Suppressor macrophage (primary cell): ENCODE measurements at places on chromosomes 16 and 17.

- DNase-seq = peak; percentile 55
Measured at GRCh38 chr17:20032636-20033035, 23.5 kb downstream of the SPECC1 start.

- DNase-seq = peak; percentile 86
Measured at GRCh38 chr16:50611332-50611934, 63.2 kb downstream of the NKD1 start.

DNA sequence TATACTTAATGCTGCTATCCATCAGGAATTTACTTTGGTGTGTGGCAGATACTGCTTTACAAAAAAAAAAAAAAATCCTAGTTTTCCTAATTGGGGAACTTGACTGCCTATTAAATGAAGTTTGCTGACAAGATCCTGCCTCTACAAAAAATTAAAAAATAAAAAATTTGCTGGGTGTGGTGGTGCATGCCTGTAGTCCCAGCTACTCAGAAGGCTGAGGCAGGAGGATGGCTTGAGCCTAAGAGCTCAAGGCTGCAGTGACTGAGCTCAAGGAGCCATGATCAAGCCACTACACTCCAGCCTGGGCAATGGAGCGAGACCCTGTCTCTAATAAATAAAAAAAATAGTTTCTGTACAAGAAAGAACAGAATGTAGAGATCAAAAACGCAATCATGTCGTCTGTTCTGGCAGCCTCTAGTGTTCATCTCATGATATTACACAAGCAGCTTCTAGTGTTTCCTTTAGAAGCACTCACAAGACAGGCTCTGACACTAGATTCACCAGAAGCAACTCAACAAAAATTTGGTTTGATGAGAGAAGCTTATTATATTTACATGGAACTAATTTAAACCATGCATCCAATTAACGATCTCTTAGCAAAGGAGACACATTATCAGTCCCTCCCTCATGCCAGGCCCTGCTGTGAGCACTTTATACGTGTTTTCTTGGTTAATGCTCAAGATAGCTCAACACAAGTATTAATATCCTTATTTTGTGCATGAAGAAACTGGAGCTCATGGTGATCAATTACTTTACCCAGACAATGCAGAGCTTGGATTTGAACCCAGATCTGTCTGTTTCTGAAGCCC is 6.8 kb upstream of the KRTAP17-1 start:
- DNase-seq = peak; percentile 27

DNA sequence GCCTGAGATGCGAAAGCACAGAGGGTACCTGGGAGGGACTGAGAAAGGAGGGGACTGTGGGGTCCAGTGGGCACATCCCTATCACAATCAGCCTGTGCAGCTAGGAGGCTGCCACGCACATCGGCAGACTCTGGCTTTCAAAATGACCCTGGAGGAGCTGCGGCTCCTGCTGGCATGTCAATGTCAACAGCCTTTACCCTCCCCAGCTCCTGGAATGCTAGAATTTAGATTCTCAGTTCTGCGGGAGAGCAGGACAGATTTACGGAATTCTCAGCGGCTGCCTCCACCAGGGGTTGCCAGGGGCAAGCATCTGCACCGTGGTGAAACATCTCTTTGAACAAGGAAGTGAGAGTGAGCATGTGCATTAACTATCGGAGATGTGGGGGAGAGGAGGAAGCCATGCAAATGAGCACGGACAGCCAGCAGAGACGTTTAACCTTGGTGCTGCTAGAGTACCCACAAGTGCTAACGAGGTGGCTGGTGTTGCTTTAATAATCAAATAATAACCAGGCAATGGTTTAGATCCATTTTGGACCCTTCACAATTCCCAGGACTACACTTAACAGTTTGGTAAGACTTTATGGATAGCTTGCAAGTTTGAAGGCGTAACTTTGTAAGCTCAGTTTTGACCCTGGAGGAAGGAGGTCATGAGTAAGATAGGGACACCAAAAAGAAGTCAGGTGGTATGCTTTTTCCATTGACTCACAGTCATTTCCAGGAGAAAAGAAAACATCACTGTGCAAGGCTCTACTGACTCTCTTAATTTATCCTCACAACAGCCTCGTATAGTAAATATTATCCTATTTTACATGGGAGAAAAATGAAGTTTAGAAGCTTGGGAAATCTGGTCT is 54.1 kb downstream of the XYLT1 start:
- peak; percentile 92 for DNase-seq

DNA sequence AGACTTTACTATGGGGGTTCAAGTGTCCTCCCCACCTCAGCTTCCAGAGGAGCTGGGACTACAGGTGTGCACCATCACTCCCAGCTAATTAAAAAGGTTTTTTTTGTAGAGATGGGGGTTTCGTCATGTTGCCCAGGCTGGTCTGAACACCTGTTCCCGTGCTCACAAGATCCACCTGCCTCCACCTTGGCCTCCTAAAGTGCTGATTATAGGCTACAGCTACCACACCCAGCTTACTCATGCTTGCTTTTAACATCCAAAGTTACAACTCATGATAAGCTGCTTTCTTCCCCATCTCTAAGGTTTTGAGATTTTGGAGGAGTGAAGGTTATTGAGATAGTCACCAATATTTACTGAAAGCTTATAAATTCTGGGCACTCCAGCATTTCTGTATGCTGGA is 2.6 kb downstream of the NUP88 start:
- DNase-seq = no peak

DNA sequence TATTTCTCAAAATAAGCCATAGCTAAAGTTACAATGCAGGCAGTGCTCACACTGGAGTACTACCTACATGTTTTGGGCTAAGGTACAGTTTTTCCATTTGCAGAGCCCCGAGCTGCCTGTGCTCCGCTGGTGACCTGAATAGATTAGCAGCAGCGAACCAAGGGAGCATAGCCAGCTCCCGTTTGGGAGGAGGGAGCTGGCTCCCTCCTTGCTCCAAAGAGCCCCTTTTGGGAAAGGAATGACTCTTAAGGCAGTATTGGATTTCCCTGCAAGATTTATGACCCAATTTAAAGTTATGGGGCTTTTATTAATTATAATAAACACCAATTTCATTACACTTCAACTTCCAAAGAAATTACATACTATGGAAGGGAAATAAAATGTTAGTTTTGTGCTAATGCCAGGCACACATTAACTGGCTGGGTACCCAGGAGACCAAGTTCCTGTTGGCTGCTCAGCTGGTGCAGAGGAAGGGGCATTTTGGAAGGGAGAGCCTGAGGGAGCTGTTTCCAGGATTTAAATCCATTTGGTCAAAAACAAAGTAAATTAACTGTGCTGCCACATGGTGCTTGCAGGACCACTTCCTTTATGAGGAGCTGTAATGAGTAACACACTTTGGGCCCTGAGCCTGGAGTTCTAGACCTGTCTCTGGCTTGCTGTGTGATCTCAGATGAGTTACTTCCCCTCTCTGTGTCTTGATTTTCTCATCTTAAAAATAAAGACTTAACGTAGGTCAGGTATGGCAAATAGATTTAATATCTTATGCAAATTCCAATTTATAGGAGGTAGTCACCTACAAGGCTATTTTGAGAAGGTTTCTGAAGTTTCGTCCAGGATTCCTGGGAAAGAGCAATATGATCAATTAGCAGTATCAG is 362.1 kb upstream of the CCL2 start:
- no peak for DNase-seq

DNA sequence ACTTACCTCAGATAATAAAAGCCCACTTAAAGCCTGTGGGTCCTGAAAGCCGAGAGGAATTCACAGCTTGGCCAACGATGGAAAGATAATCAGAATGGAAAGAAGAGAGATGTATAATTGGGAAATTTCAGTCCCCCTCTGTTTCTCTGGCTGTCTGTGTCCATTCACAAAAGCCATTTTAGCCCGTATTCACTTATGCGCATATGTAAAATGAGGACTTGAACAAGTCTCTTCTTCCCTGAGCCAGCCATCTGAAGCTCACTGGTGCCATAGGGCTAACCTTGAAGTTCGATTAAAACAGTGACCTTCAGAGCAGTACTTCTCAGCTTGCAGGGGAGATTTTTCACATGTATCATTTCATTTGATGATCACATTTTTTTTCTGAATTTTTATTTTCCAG is 527.2 kb downstream of the GRIN2A start:
- no peak for DNase-seq

GRCh38 chr16:26070302-26071100 is 378.7 kb downstream of the HS3ST4 start:
- no peak for DNase-seq

DNA sequence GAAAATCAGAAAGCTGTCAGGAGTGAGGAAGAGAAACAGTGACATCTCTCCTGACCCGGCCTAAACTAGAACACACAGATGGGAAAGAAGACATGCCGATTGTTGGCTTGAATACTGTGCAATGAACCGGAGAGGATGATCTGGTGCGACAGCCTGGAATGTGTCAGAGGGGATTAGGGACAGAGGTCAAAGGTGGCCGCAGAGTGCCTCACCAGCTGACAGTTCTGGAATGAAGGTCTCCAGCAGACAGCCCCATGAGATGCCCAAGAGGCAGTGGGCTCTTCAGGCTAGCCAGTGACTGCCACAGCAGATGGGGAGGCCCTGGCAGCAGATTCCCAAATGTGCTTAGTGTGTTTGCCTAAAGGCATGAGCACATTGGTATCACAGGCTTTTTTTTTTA is 623.2 kb downstream of the CDH8 start:
- no peak for DNase-seq

DNA sequence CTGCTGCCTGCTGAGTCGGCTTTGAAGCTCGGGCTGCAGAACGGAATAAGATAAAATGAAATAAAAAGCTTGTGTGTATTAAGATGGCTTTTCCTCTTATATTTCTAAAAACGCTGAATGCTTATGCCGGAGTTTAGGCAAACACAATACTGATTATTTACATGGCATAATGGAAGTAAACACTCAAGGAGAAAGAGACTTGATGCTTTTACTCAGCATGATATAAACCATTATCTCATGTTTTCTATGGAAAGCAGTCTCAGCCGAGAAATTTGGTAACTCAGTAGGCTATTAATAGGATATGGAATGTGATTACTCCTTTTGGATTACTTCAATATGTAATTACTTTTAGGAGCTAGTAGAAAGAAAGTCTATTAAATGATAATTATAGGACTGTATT is 153.3 kb downstream of the CDH11 start:
- no peak for DNase-seq

DNA sequence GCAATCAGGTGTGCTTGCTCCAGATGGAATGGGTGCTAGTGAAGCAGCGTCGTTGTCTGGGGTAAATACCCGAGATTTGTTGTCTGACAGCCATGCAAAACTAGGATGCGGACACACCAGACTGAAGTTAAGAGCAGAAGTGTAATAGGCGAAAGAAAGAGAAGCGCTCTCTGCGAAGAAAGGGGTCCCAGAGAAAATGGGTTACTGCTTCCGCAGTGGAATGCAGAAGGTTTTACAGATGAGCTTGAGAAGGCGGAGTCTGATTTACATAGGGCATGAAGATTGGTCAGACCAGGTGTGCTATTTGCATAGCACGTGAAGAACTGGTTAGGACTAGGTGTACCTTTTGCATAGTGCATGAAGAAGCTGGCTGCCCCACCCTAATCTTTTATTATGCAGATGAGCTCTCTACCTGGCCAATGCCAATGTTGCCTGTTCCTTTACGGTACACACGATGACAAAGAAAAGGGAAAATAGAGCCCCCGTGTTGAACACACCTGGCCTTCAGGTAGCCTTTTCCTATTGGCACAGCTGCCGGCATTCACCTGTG is 32.0 kb upstream of the SNN start:
- no peak for DNase-seq

GRCh38 chr17:37768438-37768837 is 23.6 kb upstream of the HNF1B start:
- no peak for DNase-seq

- DNase-seq = no peak
Measured at GRCh38 chr17:73610331-73610911, 33.8 kb downstream of the SDK2 start.

GRCh38 chr16:12958366-12958765 is 57.0 kb downstream of the SHISA9 start:
- no peak for DNase-seq

DNA sequence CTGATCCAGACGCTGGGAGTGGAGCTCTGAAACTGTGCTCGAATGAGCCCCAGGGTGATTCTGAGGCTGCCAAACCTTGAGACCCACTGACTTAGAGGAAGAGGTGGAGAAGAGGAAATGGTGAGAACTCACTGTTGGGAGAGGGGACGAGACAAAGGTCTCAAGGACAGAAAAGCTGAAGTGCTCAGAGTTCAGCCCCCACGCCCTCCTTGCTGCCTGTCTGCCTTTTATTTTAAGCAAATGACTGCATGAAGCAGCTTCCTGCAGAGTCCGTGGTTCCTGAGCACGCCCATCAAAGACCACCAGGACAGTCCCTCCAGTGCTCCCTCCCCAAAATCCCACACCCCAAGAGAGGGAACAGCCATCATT is 20.4 kb downstream of the COTL1 start:
- peak; percentile 91 for DNase-seq

DNA sequence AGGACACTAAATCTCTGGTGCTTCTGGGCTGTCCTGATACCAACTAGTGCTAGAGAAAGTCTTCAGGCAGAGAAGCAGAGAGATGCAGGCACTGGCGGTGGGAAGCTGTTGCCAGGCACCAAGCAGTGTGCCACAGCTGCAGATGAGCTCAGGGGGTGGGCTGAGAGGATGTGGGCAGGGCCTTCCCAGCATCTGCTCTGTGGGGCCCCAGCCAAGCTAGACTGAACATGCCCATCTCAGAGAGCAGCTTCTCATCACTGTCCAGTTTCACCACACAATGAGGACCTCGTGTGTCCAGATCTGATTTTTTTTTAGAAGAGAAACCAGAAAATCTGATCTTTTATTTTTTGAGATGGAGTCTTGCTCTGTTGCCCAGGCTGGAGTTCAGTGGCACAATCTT is 17.1 kb downstream of the PSKH1 start:
- DNase-seq = no peak

GRCh38 chr17:83183145-83183948 is 103.9 kb downstream of the METRNL start:
- peak; percentile 10 for DNase-seq

GRCh38 chr16:69508033-69508755 is 57.6 kb upstream of the NFAT5 start:
- no peak for DNase-seq

- DNase-seq = no peak
Measured at GRCh38 chr16:21625026-21625425, 25.6 kb downstream of the METTL9 start.

DNA sequence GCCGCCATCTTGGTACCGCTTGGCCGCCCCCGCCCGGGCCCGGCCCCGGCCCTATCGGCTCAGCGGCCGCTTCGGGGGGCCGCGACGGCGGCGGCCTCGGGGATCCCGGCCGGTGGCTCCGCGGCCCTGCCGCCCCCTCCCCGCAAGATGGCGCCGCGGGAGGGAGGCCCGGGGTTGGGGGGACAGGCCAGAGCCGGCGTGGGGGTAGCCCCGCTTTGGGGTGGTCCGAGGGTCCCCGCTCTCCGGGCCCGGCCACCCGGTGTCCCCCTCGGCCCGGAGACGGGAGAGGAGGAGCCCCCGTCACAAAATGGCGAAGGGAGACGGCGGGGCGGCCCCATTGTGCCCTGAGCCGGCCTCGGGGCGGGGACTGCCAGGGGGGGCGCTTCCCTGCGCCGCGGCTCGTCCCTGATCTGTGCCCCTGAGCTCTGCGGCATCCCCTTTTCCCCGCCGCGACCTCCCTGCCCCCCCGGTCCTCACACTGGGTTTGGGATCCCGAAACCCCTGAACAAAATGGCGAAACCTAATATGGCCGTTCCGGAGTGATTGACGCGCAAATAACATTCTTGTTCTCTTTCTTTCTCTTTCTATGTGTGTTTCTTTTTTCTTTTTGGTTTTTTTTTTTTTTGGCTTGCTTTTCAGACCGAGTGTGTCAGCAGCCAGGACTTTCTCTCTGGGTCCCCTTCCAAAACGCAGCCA is 986 bp downstream of the HAPSTR1 start:
- DNase-seq = peak; percentile 61

- peak; percentile 54 for DNase-seq
Measured at GRCh38 chr16:21302898-21303528, 24.9 kb upstream of the CRYM start.

- DNase-seq = no peak
Measured at GRCh38 chr17:37651849-37652248, 8.6 kb upstream of the DDX52 start.
